AG09319 (cell line): ENCODE measurements at places on chromosomes 2 and 18.
A peak's percentile ranks its signal among the peaks of the same experiment; 100 is the strongest.

GRCh38 chr18:26089293-26090129 is 902 bp downstream of the SS18 start:
- DNase-seq: no peak

GRCh38 chr2:217788669-217789002 is 214.2 kb downstream of the TNS1 start:
- no peak for DNase-seq

DNA sequence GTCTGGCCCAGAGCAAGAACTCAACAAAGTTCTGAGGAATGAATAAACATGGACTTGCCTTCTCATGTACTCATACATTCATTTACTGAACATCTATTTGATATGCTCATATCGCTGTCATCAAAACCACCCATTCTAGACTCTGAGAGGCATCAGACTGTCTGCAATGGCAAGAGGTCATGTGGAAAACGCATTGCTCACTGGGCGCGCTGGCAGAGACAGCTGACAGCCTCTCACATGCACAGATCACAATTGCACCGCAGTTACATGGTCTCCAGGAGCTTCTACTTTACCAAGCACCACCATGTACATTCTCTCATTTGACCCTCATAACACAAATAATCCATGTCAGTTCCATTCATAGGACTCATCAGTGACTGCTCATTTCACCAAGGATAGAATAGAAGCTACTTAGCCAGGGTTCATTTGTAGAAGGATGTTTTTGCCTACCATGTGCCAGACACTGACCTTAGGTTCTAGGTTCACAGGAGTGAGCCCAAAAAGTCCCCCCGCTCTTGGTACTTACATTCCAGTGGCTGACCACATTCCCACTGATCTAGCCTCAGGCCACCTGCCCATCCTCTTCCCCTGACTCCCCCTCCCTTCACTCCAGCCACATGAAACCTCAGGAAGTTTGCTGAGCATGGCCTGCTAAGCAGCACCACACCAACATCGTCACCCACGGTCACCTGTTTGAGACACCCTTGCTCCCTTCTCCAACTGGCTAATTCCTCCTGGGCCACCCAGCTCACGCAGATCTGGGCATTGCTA is 6.1 kb downstream of the FAM124B start:
- DNase-seq: no peak

- peak; percentile 23 for DNase-seq
Observed at GRCh38 chr2:158211502-158211901, 109.8 kb downstream of the UPP2 start.

DNA sequence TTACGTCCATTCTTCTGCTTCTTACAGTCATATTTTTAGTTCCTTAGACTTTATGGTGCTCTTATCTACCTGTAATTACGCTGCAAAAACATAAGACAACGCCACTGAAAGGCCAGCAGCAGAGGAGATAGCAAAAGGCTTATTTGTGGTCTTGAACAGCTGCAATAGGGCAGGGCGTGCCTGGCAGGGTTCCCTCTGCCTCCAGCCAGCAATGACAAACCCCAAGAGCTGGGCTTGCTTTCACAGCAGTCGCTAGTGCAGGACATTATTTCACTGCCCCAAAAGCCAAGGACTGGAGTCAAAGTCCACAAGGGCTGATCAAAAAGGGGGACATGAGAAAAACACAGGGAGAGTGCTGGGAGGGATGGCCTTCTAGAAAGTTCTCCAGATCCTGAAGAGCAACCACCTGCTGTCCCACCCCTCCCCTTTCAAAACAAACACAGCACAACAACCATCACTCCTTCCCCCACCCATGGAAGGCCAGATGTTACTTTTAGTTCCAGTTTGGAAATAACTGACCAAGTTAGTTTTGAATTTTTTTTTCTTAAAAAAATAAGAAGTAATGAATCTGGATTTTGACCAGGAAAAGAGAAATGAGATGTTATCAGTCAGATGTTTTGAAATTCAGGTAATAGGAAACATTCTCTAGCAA is 127.8 kb downstream of the RBMS1 start:
- no peak for DNase-seq

GRCh38 chr18:58067601-58068000 is 23.6 kb downstream of the NEDD4L start:
- DNase-seq: no peak

- no peak for DNase-seq
Observed at GRCh38 chr2:27042159-27042661, 9.3 kb upstream of the AGBL5 start.

- no peak for DNase-seq
Observed at GRCh38 chr18:32372381-32373061, 98.2 kb downstream of the GAREM1 start.

GRCh38 chr2:157192445-157193423 is 64.8 kb upstream of the GALNT5 start:
- DNase-seq: no peak

GRCh38 chr2:102439065-102439695 is 16.2 kb downstream of the IL18RAP start:
- no peak for DNase-seq

DNA sequence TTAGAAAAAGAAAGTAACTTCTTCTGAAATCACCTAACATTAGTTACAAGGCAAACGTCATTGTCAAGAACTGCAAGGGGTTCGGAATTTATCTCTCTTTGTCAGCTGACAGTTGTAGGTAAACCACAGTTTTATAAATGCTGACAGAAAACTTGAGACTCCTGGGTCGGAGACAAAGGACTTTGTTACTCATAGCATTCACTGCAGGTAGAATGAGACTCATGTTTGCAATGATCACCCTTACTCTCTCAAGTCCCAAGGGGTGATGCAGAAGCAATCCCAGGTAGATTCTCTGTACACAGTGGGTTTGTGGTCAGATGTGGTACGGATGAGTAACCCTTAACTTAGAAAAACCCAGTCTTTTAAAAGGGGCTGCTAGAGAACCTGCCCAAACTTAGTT is 757.8 kb downstream of the TRIB2 start:
- DNase-seq: no peak

- no peak for DNase-seq
Observed at GRCh38 chr2:173955004-173955403, 10.2 kb downstream of the SP3 start.

DNA sequence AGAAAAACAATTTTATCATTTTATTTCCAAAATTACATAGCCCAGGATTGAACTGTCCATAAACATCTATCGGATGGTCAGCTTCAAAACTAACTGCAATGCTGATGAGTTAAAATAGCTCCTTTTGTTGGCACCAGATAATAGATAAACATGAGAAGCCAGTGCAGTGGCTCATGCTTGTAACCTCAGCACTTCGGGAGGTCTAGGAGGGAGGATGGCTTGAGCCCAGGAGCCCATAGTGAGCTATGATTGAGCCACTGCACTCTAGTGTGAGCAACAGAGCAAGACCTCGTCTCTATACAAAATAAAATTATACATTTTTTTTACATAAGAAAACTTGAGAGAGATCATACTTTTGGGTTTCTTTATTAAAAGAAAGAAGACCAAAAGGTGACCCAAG is 34.6 kb upstream of the IMPA2 start:
- no peak for DNase-seq

- DNase-seq: no peak
Observed at GRCh38 chr2:109126501-109126860, 2.5 kb upstream of the SH3RF3 start.

- DNase-seq: no peak
Observed at GRCh38 chr2:196528486-196529223, 110.9 kb upstream of the CCDC150 start.

- DNase-seq: no peak
Observed at GRCh38 chr2:156306821-156307220, 25.7 kb downstream of the NR4A2 start.

GRCh38 chr2:238700506-238701340 is 147.2 kb upstream of the TWIST2 start:
- no peak for DNase-seq

GRCh38 chr2:71588497-71589170 is 135.3 kb downstream of the DYSF start:
- no peak for DNase-seq

GRCh38 chr2:190840569-190841172 is 40.0 kb upstream of the GLS start:
- no peak for DNase-seq

DNA sequence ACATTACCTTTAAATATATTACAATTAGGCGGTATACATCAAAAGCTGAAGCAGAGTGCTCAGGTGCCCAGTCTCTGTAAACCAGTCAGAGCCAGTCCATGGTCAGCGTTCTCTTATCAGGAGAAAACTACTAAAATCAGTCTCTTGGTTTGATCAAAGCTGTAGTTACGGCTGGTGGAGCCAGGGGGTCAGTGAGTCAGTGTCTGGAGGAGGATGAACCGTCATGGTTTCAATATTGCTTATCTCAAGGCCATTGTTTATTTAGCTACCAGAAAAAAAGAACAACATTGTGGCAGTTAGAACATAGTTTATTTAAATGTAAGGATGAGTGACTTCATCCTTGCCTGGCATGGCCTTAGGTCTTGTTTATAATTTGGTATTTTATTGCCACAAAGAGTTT is 71.3 kb upstream of the NYAP2 start:
- DNase-seq: no peak

DNA sequence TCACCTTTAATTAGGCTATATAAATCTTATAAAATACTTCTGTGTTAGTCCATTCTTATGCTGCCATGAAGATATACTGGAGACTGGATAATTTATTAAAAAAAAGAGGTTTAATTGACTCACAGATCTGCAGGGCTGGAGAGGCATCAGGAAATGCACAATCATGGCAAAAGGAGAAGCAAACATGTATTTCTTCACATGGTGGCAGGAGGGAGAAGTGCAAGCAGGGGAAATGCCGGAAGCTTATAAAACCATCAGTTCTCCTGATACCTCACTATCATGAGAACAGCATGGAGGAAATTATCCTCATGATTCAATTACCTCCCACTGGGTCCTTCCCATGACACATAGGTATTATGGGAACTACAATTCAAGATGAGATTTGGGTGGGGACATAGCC is 504.4 kb downstream of the RIT2 start:
- no peak for DNase-seq

- no peak for DNase-seq
Observed at GRCh38 chr2:18626958-18627650, 37.7 kb upstream of the NT5C1B start.

DNA sequence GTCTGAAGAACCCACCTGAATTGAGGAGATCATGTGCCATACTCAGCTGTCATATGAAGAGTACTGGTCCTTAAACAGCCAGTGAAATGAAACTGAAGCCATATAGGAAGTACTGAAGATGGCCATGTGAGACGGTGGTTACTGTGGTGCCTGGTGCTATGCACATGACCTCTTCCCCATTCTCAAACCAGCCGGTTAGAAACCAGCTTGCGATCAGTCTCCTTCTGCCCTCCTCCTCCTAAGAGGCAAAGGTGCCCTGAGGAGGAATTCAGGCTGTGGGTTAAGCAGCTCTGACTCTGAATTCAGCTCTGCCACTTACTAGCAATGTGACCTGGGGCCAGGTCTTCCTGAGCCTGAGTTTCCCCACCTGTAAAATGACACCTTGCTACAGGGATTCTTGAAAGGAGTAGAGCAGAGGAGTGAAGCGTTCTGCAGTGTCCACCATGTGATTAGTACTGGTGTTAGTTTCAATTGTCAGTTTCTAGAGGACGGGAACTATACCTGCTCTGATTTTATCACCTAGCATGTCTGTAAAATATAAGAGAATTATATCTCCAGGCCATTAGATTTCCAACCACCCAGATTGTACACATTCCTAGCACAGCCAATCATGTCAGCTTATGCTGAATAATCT is 5.1 kb downstream of the FECH start:
- DNase-seq: no peak

- DNase-seq: no peak
Observed at GRCh38 chr2:240191001-240191400, 50.5 kb upstream of the OTOS start.

DNA sequence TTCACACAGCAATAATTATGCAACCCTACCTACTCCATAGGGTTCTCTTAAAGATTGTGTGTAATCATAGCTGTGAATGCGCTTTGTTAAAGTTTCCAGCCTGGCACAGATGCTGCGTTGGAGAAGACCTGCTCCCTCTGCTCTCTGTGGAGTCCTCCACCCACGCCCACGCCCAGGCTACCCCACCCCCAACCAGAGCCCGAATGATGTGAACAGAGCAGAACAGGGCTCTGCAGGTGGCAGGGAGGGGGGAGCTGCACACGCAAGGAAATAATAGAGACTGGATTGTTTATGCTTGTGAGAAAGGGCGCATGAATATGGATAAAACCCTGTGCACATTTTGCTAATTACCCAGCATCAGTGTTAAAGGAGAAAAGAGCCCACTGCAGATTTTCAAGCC is 447.5 kb downstream of the BCL11A start:
- DNase-seq: no peak

- DNase-seq: no peak
Observed at GRCh38 chr2:188449561-188449960, 157.9 kb downstream of the GULP1 start.

DNA sequence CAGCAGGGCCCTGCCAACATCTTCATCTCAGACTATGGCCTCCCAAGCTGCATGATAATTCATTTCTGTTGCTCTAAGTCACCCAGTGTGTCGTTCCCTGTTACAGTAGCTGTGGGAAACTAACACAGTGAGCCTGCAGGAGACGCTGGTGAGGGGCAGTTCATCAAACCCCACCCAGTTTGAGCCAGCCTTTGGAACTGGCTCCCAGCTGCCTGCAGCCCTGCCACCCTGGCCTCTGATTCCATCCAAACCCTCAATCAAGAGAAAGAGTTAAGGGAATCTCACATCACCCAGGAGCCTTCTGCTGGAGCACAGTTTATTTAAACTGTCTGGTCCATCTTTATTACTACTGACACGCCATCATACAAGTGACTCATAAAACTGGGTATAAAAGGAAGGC is 64.9 kb upstream of the ZCCHC2 start:
- no peak for DNase-seq

GRCh38 chr2:152330235-152330866 is 4.6 kb upstream of the FMNL2 start:
- DNase-seq: no peak

- no peak for DNase-seq
Observed at GRCh38 chr2:18349421-18349820, 211.0 kb downstream of the RDH14 start.

DNA sequence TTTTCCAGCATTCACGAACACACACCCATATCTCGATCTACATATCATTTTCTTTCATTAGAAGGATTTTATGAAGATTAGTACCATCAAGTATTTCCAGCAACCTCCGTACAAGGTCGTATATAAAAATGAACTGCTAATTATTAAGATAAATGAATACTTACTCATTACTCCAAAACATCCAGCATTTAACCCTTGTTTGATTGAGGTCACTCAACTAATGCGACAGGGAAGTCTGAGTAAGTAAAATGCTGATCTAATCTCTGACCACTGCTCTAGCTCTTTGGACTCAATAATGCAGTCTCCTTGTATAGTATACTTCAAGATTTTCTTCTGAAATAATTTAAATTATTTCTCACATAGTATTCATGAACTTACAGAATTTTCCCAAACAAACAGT is 2.0 kb downstream of the ABHD3 start:
- DNase-seq: no peak

DNA sequence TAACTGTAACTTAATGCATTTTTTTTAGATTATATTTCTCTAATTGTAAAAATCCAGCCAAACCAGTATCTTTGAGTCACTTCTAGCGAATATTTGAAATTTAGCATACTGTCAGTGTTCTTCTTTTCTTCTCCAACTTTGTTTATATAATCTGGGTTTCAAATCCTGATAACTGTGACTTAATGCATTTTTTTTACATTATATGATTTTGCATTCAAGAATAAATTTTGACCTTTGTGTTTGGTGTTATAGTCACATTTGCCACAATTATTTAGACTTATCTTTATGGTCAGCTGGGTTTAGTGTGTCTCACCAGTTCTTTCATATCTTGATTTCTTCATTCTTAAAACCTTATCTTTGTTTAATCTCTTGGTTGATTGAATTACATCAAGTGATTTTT is 345.7 kb downstream of the SLC4A3 start:
- DNase-seq: no peak
